ENCODE measurements at places on chromosomes 3 and 15. TPM values are rescaled to one million over a fixed set of nuclear protein-coding genes. Genes with fewer than 3 reads are reported as not detected.

DNA sequence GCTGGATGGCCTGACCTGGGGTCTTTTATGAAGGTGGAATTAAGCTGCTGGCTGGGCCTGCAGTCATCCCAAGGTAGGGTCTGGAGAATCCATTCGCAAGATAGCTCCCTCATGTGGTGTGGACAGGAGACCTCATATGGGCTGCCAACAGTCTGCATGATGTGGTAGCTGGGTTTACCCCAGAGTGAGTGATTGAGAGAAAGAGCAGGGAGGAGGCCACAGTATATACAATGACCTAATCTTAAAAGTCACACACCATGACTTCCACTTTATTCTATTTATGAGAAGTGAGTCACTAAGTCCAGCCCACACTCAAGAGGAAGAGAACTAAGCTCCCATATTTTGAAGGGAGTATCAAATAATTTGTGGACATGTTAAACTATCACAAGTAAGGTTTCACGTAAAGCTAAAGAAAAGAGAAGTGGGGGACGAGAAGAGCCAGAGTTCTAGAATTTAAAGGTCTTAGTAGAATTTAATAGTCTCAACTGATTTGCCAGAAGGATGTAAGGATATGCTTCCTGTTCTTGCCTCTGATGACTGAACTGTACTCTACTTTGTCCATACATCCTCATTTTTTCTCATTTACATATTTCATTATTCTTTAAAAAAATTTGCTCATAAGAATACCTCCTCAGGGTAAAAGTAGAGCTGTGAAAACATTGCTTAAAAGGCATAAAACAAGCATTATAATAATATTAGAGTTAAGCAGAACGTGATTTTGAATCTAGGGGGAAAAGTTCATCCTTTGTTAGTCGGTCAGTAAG, 184.4 kb downstream of the PEX5L start:
- no peak for DNase-seq
- H3K36me3 ChIP-seq: no peaks in the 10 kb centered on the region
- H3K27me3 ChIP-seq: no peaks in the 10 kb centered on the region
- no peak overlapping the region for H3K27ac ChIP-seq
- H3K4me1 ChIP-seq: no peaks in the 10 kb centered on the region
- no peak overlapping the region for H3K4me3 ChIP-seq

- DNase-seq: no peak
- H3K4me1 ChIP-seq: peaks cover 5% of the 10 kb centered on the region
- H3K27ac ChIP-seq: no peak overlapping the region
- H3K27me3 ChIP-seq: no peaks in the 10 kb centered on the region
- H3K4me3 ChIP-seq: no peak overlapping the region
Observed at GRCh38 chr3:16060358-16060852, 114.1 kb upstream of the GALNT15 start.

- H3K4me1 ChIP-seq: no peaks in the 10 kb centered on the region
- no peak overlapping the region for H3K27ac ChIP-seq
- DNase-seq: no peak
- no peaks in the 10 kb centered on the region for H3K27me3 ChIP-seq
- no peak overlapping the region for H3K4me3 ChIP-seq
Observed at GRCh38 chr15:48993380-48993779, 29.7 kb upstream of the SHC4 start.

DNA sequence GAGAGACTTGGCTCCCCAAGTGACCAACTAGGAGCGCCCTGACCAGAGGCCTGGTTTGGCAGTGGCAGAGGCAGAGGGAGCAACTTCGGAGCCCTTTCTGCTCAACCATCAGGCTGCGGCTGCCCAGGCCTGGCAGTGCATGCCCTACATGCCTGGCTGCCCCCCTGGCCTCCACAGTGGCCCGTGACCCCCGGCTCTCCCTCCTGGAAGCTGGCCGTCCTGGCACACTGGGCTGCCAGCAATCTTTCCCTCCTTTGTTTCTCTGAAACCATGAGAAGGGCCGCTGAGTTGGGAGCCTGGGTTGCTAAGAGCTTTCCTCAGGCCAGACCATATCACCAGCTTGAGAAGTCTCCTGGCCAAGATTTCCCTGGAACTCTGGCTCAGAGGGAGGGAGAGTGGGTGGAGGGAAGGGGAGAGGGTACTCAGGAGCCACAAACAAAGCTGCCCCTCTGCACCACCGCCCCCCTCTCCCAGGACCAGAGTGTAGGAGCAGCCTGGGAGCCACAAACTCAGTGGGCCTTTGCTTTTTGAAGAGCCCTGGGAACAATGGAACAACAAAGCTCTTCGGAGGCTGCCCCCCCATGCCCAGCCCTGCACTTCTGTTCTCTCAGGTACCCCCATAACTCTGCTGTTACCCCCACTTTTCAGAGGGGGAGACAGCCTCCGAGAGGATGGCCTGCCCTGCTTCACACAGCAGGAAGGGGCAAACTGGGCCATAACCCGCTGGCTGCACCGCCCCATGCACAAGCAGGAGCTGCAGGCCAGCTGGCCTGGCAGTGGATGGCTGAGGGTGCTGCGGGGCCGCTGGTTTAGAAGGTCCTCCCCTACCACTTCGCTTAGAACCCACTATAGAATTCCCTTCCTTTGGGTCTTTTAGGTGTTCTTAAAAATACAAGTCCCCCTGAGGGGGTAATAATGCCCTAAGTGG, 11.3 kb downstream of the CORO2B start:
- no peak overlapping the region for H3K4me3 ChIP-seq
- H3K36me3 ChIP-seq: no peaks in the 10 kb centered on the region

DNA sequence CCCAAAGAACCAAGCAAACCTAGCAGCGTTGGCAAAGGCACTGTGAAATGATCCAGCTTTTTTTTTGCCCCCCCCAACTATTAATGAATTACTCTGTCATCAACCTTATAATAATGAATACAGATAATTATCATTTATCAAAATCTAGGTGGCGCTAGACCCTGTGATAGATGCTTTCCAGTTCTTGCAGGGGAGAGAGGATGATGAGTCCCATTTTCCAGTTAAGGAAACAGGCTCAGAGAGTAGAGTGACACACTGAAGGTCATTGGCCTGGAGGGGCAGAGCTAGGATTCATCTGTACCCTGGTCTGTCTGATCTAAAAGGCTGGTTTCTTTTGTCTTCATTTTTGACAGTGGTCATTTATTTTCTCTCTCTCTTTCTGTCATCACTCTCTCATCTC, 5.0 kb downstream of the ACOX2 start:
- no peaks in the 10 kb centered on the region for H3K4me1 ChIP-seq
- no peak overlapping the region for H3K4me3 ChIP-seq
- no peak overlapping the region for H3K27ac ChIP-seq
- no peaks in the 10 kb centered on the region for H3K36me3 ChIP-seq

STAC gene
- total RNA-seq: 14.2 TPM

- H3K27ac ChIP-seq: no peak overlapping the region
- H3K27me3 ChIP-seq: no peaks in the 10 kb centered on the region
- no peak overlapping the region for H3K4me3 ChIP-seq
- no peak for DNase-seq
- H3K36me3 ChIP-seq: peaks cover 4% of the 10 kb centered on the region
- H3K4me1 ChIP-seq: no peaks in the 10 kb centered on the region
Observed at GRCh38 chr3:119309591-119309990, 15.4 kb downstream of the ARHGAP31 start.

FHIT gene
- total RNA-seq: 9.2 TPM

GRCh38 chr3:59764171-59764570, 714.3 kb upstream of the CFAP20DC start:
- no peaks in the 10 kb centered on the region for H3K27me3 ChIP-seq
- no peaks in the 10 kb centered on the region for H3K4me1 ChIP-seq
- no peak overlapping the region for H3K27ac ChIP-seq
- no peak overlapping the region for H3K4me3 ChIP-seq
- no peaks in the 10 kb centered on the region for H3K36me3 ChIP-seq

- peak overlapping the region; percentile 82 for H3K27ac ChIP-seq
- H3K4me1 ChIP-seq: peaks cover 12% of the 10 kb centered on the region
- no peaks in the 10 kb centered on the region for H3K36me3 ChIP-seq
- H3K27me3 ChIP-seq: no peaks in the 10 kb centered on the region
- DNase-seq: peak; percentile 62
Observed at GRCh38 chr3:15315003-15315402, 17.4 kb downstream of the SH3BP5 start.

DNA sequence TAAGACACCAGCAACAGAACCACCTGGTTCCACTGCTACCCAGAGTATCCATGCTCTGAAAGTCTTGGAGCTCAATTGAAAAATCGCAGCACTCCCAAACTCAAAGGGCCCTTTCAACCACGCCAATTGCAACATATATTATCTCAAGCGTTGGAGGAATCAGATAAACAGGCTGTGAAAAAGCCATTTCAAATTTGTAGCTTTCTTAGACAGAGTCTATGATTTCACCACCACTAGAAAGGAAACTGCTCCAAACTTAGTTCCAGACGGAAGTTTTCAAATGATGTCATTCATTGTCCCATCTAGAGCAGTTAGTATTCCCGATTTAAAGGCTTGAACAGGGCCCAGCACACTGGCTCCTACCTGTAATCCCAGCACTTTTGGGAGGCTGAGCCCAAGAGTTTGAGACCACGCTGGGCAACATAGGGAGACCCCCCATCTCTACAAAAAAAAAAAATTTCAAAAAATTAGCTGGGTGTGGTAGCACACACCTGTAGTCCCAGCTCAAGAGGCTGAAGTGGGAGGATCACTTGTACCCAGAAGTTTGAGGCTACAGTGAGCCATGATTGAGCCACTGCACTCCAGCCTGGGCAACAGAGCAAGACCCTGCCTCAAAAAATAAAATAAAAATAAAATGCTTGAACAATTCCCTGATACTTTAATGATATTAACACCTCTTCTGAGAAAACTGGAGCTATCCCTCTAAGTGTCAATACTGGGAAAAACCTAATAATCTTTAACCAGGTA, 16.8 kb downstream of the TNIK start:
- no peak overlapping the region for H3K4me3 ChIP-seq
- DNase-seq: no peak
- H3K4me1 ChIP-seq: peaks cover 6% of the 10 kb centered on the region
- H3K27me3 ChIP-seq: no peaks in the 10 kb centered on the region
- H3K27ac ChIP-seq: no peak overlapping the region

GRCh38 chr3:32399030-32399620, 7.5 kb downstream of the CMTM7 start:
- no peak overlapping the region for H3K4me3 ChIP-seq
- H3K27me3 ChIP-seq: no peaks in the 10 kb centered on the region
- no peaks in the 10 kb centered on the region for H3K36me3 ChIP-seq
- H3K4me1 ChIP-seq: no peaks in the 10 kb centered on the region
- no peak overlapping the region for H3K27ac ChIP-seq

DNA sequence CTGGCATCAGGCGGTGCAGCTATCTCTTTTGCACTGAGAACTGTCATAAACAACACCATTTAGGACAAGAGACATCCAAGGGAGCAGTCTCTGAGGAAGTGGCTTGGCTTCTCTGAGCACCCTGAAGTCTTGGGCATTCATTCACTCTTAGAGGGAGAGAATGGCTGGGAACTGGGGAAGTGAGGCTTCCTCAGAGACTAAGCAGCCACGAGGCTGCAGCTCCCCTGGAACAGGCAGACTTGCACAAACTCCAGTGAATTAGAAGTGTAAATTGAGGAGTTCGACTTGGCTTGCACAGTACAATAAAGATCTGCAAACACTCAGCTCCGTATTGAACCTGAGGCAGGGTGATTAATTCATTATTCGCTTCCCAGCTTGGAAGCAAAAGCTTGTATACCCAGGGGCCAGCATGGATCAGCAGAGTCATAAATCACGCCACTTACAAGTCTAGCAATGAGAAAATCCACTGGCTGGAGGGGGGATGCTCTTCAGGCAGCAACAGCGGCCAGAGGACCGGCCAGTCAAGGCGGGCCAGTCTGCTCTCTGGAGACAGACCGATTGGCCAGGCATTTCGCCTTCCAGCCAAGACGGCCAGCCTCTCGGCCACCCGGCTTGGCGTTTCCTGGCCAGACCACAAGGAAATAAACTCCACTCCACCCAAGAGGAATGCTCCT, 118.8 kb upstream of the ADPGK start:
- H3K27ac ChIP-seq: no peak overlapping the region
- H3K27me3 ChIP-seq: no peaks in the 10 kb centered on the region
- no peak overlapping the region for H3K4me3 ChIP-seq

SEMA3G gene
- total RNA-seq: 23.8 TPM

DNA sequence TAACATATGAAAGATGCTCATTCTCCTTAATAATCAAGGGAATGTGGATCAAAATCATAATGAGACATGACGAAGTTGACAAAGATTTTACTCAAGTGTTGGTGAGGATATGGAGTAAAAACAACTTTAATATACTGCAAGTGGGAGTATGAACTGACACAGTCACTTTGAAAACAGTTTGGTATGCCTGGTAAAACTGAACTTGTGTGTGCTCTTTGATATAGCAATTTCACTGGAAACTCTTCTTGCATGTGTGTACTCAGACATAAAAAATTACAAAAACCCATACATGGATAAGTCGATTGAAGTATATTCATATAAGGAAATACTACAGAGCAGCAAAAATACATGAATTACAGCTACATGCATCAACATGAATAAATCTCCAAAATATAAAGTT, 182.5 kb downstream of the NFKBIZ start:
- no peaks in the 10 kb centered on the region for H3K36me3 ChIP-seq
- H3K4me1 ChIP-seq: no peaks in the 10 kb centered on the region
- H3K27me3 ChIP-seq: no peaks in the 10 kb centered on the region
- no peak overlapping the region for H3K4me3 ChIP-seq

DNA sequence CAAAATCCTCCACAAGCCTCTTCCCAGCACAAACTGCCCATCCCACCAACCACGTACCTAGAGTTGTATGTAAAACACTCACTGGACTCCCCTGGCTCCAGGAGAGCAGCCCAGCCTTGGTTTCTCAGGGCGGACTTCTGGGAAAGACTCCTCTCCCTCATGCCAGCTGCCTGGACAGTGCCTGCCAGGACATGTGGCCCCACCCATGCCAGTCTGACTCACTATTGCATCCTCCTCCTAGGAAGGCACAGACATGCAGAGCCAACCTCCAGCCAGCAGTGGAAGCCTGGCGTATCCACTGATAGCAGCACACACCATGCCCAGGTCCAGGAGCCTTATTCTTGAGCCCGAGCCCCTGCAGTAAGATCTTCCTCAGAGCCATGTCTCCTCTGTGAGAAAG, 8.6 kb downstream of the PKM start:
- no peak overlapping the region for H3K4me3 ChIP-seq
- no peaks in the 10 kb centered on the region for H3K4me1 ChIP-seq
- H3K36me3 ChIP-seq: peaks cover 2% of the 10 kb centered on the region
- peak; percentile 76 for DNase-seq
- H3K27me3 ChIP-seq: no peaks in the 10 kb centered on the region

OR5K2 gene
- not detected for total RNA-seq

DNA sequence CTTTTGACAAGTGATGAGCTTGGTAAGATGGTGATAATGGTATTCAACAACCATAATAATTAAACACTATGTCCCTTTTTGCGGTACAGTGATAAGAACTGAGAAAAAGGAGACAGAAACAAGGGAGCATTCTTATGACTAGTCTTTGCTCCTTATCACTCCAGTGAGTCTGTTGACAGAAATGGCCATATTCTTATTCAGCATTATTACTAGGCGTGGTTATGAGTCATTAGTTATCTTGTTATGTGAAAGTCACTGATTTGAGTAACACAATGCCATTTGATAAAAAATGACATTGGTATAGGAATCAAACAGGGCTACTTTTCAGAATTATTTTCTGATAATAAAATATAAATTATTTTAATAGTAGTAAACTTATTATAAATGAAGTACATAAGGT, 193.5 kb downstream of the C3orf38 start:
- H3K27me3 ChIP-seq: no peaks in the 10 kb centered on the region
- H3K4me3 ChIP-seq: no peak overlapping the region
- H3K27ac ChIP-seq: no peak overlapping the region
- H3K36me3 ChIP-seq: no peaks in the 10 kb centered on the region

- H3K36me3 ChIP-seq: peaks cover 9% of the 10 kb centered on the region
- H3K4me1 ChIP-seq: no peaks in the 10 kb centered on the region
- no peak overlapping the region for H3K27ac ChIP-seq
- H3K27me3 ChIP-seq: no peaks in the 10 kb centered on the region
- no peak overlapping the region for H3K4me3 ChIP-seq
- peak; percentile 49 for DNase-seq
Observed at GRCh38 chr3:124664804-124665203, 65.4 kb upstream of the UMPS start.

NOP10 gene
- total RNA-seq: 95.6 TPM

All from aorta (tissue), 5 donors.